ENCODE measurements at places on chromosomes 7 and 10.

DNA sequence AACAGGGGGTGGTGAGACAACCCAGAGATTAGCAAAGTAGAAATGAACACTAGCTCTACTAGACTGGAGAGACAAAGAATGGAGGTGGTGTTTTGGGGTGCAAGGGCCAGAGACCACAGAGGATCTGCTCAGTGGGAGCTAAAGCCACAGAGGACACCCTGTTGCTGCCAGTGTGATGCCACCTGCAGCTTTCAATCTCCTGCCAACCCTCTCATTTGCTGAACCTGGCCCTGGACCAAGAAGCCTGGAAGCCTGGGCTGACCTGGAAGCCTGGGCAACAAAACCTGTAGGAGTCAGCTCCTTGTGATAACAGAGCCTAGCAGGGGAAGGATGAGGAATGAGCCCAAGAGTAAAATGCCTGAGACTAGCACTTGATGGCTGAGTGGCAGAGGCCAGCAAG is 81.1 kb upstream of the ADO start:
- DNase-seq, result no peak

DNA sequence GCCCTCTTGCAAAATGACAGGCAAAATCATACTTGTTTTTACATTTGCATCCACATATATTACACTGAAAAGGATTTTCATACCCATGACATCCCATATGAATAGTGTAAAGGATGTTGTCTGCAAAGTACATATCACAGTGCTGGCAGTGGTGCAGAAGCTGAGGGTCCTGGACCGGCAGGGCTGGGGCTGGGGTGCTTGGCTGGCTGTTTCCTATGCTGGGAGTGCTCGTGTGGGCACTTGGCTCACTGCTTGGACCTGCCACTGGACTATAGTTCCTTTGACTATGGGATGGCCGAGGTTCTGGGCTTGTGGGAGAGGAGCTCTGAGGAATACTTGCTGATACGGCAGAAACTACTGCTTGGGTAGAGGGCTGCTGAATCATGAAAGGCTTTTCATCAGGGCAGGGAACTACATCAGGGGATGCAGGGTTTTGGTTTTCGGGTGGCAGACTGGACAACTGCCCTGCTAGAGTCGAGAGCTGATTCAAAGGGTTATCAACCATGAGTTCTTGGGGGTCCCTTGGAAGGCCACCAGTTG is 13.7 kb downstream of the PSTK start:
- no peak for DNase-seq

GRCh38 chr10:80187060-80187459 is 18.3 kb downstream of the ANXA11 start:
- no peak for DNase-seq

GRCh38 chr10:30282221-30282620 is 66.9 kb downstream of the MTPAP start:
- no peak for DNase-seq

DNA sequence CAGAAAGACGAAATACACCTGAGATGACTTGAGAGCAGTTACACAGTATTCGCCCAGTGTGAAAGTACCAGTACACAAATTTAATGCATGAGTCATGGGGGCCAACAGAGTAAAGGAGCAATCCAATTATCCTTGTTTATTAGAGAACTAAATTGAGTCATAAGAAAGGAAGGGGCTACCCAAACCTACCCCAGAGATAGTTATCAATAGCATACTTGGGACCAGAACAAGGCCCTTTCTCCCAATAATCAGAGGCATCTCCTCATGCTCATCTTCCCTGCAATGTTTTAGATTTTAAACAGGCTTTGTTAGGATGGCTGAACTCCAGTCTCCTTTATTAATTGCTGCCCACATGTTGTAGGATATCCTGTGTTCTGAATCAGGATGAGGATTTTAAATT is 239.7 kb upstream of the LRGUK start:
- no peak for DNase-seq

DNA sequence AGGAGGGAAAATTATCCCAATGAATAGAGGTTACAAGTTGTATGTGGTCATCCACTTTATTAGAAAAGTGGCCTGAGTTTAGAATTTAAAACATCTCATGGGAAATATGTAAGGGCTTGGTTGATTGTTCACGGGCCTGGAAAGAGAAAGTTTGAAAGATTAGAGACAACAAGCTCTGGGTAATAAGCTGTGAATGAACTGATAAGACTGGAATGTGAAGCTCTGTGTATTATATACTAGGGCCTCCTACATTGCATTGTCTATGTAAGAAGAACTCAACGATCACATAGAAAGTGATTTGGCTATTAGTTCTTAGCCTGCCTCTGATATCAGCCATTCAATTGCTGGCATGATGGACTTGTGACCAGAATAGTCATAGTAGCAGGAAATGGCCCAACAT is 199.2 kb upstream of the MAGI2 start:
- no peak for DNase-seq

- no peak for DNase-seq
Measured at GRCh38 chr10:127293640-127294039, 97.2 kb upstream of the INSYN2A start.

DNA sequence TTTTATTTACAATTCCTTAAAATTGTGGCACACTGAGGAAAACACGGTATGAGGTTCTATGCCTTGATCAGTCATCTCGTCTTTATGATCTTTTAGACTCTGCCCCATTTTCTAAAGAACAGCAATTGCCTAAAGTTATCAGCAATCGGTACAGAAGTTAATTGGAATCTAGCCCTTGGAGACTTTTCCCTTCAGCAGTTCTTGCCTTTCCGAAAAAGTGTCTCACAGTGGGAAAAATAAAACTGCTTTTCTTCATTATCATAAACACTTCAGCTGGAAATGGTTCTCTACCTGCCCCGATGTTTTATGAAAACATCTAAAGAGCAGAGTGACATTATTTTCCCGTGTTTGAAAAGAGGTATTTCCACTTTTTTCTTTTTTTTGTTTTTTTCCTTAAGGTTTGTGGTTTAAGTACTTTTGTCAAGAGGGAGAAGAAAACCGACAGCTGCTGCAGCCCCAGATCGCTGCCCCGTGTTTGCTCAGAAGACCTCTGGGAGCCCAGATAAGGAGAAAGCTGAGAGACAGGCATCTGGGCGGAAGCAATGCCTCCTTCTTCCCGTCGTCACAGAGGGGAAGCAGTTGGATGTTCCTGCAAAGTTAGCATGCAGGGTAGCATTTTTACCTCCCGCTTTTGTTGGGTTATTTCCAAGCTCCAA is 149.7 kb downstream of the FRMD4A start:
- DNase-seq, result no peak

DNA sequence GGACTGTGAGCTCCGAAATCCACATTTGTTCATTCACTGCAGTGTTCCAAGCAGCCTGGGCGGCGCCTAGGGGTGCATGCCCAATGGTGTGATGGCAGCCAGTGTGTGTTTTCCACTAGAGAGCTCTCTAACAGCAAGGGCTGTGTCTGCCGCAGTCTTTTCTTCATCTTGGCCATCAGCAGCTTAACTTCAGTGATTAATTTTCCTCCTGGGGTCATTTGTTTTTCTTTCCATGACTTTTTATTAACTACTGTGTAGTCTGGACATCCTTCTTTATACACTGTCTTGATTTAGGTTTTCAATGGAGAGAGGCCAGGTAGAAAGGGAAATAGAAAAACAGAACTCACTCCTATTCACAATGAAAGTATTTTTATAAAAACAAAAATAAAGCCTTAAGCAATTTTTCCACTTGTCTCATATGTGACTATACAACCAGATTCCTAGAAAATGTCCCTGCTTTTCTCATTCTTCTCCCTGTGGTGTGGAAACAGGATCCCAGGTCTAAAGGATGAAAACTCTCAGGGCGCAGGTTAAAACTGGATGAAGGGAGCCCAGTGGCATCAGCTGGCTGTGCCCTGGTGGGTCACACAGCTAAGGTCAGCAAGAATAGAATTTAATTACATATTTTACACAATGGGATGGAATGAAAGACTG is 176.8 kb downstream of the PKD1L1 start:
- DNase-seq, result no peak

- DNase-seq, result no peak
Measured at GRCh38 chr7:66597461-66597860, 31.2 kb upstream of the KCTD7 start.

DNA sequence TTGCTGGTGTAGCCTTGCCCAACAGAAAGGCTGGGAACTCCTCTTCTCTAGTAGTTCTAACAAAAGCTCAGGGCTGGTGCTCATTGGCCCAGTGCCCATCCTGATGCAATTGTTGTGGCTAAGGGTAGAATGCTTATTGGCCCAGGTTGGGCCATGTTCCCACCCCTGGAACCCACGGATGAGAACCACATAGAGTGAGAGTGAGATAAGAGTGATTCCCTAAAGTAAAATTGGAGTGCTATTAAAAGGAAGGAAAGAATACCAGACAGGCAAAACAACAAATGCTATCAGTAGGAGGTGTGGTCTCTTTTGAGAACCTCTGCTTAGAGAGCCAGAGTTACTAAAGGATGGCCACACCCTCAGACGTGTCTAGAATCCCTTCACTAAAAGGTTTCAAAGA is 49.2 kb downstream of the LGI1 start:
- DNase-seq, result no peak

DNA sequence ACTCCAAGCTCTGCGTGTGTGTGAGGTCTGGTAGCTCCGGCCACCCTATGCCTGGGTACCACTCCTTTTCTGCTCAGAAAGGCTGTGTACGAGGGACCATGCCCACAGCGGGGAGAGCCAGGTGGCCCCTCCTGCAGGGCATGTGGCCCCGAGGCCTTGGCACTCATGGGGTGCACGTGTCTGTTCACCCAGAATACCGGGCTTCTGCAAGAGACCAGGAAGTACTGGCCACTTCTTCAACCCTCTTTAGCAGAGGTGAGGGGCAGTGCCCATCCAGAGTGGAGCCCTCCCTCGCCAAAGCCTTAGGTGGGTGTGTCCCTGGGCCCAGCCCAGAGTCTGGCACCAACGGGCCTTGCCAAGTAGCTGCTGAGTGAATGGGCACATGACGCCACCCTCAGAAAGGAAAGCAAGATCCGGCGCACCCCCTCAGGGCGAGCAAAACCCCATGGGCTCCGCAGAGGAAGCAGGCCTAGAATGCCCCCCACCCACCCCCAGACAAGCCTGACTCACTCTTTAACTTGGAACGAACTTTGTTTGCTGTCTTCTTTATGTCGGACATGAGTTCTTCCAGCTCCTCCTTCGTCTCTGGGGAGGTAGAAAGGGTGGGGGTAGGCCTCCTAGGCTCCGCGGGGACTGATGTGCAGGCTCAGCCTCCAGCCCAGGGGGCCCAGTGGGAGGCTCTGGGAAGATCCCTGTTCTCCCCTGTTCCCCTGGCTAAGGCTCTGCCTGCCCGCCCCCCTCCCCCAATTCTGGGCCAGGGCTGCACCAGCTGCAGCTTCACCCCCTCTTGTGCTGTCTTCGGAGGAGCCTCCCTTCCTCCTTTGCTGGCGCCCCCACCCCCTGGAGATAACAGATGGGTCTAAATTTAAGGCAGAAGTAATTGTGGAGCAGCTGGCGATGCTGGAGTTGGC is 14.6 kb downstream of the STX1A start:
- no peak for DNase-seq

GRCh38 chr7:83359108-83359507 is 196.4 kb upstream of the PCLO start:
- no peak for DNase-seq

- no peak for DNase-seq
Measured at GRCh38 chr7:31017032-31017675, 35.0 kb upstream of the ADCYAP1R1 start.

- no peak for DNase-seq
Measured at GRCh38 chr7:90677486-90678404, 81.6 kb downstream of the CDK14 start.

DNA sequence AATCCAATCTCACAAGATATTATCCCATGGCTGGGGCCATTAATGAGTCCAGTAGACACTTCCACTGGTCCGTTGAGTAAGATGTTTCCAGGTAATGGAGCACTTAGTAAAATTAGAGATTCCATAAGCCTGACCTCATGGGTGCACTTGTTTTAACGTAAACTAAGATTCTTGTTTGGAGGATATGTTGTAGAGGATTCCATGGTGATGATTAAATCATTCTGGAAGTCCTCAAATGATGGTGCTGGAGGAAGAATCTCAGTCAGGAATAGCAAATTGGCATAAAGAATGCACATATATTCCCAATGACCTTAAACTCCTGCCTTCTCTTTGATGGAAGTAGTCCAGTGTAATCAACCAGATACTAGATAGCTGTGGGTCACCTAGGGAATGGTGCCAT is 161.9 kb upstream of the PCLO start:
- DNase-seq, result no peak
